ENCODE measurements at places on chromosomes 5 and 9.

- peak; percentile 9 for DNase-seq
Measured at GRCh38 chr9:2709645-2710101, 7.6 kb upstream of the KCNV2 start.

GRCh38 chr9:4939118-4939561 is 45.9 kb upstream of the JAK2 start:
- no peak for DNase-seq

DNA sequence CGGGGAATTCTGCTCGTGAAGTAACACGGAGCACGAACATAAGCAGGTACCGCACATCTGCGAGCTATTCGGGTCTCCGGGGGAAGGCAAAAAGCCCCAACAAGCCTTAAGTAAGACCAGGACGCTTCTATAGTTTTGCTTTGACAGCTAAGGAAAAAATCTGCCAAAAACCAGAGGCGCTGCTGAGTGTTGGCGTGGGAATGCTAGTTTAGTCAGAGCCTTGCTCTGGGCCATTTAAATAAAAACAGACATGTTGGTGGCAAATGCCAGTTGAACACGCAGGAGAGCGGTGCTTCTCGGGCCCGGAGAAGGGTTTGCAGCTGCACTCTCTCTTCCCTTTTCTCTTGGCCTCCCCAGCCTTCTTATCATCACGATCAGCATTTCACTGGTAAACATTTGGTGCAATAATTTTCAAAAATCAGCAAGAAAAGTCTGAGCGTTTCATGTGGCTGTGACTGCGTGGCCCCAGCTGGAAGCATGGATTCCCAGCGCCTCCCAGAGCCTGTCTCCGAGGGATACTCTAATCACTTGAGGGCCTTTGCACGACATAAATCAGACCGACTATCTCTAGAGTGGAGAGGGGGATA is 6.4 kb upstream of the NOTCH1 start:
- DNase-seq, result peak; percentile 67

GRCh38 chr5:56422076-56422762 is 189.1 kb upstream of the ANKRD55 start:
- DNase-seq, result no peak

GRCh38 chr9:128233817-128234406 is 30.7 kb downstream of the DNM1 start:
- DNase-seq, result no peak

- DNase-seq, result no peak
Measured at GRCh38 chr9:83406921-83407320, 131.3 kb downstream of the FRMD3 start.

DNA sequence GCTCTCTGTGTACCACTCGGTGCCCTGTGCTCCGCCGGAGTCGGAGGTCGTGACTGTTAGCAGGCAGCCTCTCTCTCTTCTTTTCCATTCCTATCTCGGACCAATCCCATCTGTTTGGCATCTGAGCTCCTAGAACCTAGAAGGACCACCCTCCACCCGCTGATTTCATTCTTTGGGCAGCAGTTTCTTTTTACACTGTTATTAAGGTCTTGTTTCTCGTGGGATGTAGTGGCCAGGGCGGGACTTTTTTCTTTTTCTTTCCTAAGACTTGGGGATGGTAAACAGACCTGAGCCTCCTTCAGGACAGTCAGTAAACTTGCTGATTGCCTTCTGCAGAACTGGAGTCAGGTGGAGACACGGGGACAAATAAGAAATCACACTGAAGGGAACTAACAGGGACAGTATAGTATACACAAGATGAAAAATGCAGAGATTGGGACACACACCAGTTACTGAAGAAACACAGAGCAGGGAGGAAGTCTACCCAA is 500 bp downstream of the URM1 start:
- DNase-seq, result peak; percentile 24

DNA sequence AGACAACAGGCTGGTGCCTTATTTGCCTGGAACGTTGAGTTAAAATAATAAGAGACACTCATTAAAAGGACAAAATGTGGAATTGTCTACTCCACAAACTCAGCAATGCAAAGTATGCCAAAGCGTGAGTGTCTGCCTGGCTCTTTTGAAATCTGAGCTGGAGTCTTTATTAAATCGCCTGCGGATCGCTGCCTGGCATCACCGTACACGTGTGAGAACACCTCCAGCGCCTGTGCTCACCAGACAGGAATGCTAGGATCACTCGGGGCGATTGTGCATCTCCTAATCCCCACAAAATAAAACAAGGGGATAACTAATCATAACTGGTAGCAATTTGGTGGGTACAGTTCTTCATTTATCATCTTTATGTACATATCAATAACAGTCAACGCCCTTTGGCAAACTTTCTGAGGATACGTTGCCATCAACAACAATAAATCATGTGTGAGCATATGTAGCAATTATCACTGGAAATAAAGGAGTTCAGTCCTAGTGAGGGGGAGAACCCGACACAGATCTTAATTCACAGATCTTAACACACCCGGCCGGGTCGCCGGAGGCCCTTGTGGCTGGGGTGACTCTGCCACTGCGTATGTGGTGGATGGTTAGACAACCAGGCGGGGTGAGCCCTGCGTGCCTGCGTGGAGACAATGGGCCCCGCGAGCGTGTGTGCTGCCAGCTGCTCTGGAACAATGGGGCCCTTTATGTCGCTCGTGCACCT is 284.9 kb upstream of the IRX1 start:
- DNase-seq, result peak; percentile 40

GRCh38 chr9:122382901-122383850 is 12.4 kb downstream of the PTGS1 start:
- DNase-seq, result peak; percentile 88

DNA sequence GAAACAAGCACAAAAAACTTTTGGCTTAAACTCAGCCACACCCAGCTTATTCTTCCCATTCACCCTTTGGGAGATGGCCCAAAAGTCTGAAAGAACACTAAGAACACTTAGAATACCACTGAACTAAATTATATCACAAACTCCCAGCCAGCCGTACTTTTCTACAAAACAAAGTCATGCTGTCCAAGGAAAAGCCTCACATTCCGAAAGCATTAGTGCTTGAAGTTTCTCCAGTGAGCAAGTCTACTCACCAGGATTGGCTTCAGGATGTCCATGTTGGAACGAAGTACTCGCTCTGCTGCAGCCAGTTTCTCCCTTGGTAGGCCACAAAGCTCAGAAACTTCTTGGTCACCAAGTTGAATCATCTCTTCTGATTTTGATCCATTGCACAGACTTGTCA is 69.7 kb downstream of the ABCA1 start:
- peak; percentile 54 for DNase-seq

GRCh38 chr5:15373151-15373550 is 126.8 kb upstream of the FBXL7 start:
- no peak for DNase-seq

- no peak for DNase-seq
Measured at GRCh38 chr5:103293099-103293498, 34.5 kb downstream of the MACIR start.

- DNase-seq, result no peak
Measured at GRCh38 chr5:90809311-90810056, 250.9 kb downstream of the ADGRV1 start.

DNA sequence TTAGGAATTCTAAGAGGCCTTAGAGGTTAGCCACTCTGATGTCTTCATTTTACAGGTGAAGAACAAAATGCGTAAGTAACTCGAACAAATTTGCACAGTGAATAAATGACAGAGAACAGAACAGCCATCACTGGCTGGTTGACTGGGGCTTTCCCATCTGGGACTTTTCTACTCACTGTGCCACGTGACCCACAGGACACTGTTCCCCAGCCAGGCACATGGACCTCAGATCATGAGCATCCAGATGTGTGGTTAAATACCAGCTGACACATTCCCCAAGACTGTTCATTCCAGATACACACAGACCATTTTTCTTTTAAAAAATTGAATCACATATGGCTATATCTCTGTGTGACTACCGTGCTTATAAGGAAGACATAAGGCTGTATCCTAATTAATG is 25.8 kb upstream of the MED10 start:
- DNase-seq, result peak; percentile 17

GRCh38 chr9:131144201-131144600 is 18.8 kb downstream of the NUP214 start:
- DNase-seq, result no peak

DNA sequence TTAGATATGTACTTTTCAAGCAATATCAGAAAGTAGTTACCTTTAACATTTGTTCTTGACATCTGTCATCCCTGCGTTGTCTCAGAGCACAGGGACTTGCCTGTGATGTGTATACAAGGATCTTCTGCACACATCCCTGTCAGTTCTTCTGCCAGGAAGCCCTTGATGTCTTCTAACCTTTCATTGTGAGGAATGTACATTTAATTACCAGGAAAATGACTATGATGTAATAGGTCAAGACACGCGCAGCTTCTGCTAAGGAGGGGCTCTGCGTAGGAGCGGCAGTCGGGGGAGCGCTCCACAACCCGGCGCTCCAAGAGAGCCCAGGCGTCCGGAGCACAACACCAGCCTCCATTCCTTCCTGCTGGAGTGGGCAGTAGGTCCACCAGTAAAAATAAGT is 119.7 kb downstream of the IRX2 start:
- DNase-seq, result no peak

- peak; percentile 67 for DNase-seq
Measured at GRCh38 chr9:98726735-98727134, 18.0 kb upstream of the GABBR2 start.

- DNase-seq, result no peak
Measured at GRCh38 chr5:119338326-119338946, 17.4 kb upstream of the TNFAIP8 start.

DNA sequence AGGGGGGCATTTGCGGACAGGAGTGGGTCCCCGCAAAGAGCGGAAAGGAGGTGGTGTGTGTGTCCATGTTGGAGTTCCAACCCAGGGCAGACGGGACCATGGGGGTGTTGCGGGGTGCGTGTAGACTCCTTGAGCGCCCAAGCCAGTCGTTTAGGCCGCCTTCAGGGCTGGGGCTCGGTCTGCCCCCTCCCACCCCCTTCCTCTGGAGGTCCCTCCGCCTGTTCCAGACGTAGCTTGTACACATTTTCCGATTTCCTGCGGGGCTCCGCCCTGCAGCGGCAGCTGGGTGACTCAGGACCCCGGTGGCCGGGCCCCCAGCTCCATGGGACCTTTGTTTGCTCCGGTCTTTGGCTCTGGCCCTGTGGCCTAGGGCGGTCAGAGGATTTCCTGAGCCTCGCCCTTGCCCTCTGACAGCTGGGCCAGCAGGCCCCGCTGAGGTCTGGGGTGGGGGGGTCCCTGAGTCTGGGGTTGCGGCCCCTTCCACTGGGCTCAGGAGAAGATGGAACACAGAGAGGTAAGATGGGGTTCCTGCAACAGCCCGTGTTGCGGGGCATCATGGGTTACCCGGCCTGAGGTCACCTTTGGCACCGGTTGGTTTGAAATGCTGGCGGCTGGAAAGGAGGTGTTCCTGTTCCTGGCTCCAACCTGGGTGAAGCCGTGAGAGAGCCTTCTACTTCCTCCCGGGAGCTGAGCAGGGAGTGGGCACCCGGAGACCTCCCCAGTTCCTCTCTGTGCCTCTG is 1.5 kb downstream of the PKN3 start:
- DNase-seq, result no peak

GRCh38 chr9:6884990-6885389 is 127.2 kb downstream of the KDM4C start:
- DNase-seq, result no peak

DNA sequence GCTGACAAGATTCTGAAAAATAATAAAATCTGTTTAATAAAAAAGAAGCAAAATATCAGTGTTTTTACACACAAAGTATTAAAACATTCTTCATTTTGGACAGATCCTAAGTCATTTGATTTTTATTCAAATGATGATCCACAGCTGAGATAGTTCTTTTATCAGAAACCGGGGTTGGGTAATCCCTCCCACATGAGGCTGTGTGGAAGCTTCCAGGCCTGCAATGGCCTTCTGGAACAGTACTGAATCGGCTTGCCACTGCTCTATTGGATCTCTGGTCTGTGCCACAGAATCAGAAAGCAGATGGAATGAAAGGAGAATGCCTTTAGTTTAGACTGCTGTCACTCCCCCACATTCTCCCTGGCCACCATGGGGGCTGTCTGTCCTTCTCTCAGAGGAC is 6.1 kb upstream of the C5orf58 start:
- no peak for DNase-seq

GRCh38 chr9:85182383-85182782 is 512.9 kb downstream of the NTRK2 start:
- DNase-seq, result peak; percentile 38

Data from cardiac fibroblast (primary cell).